CD4-positive, alpha-beta T cell treated with Interleukin-6 for 4 hours (primary cell): ENCODE measurements at places on chromosomes 2 and 18.

DNA sequence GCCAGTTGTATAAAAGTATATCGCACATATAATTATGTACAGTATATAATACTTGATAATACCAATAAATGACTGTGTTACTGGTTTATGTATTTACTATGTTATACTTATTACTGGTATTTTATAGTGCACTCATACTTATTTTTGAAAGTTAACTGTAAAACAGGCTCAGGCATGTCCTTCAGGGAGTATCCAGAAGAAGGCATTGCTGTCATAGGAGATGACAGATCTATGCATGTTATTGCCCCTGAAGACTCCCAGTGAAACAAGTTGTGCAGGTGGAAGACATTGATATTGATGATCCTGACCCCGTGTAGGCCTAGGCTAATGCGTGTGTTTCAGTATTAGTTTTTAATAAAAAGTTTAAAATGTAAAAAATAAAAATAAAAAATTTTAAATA, 20.3 kb upstream of the ASXL3 start:
- DNase-seq: no peak

- no peak for DNase-seq
Observed at GRCh38 chr2:42712934-42713333, 51.0 kb downstream of the OXER1 start.

GRCh38 chr2:203691149-203691548, 15.3 kb upstream of the CD28 start:
- DNase-seq: no peak

GRCh38 chr2:176063958-176064357, 19.8 kb downstream of the EVX2 start:
- no peak for DNase-seq
